ENCODE measurements at places on chromosomes 16 and 17.
A peak's percentile ranks its signal among the peaks of the same experiment; 100 is the strongest.

GRCh38 chr17:81821603-81822311, 11.3 kb downstream of the MCRIP1 start:
- no peak for DNase-seq

GRCh38 chr16:84315422-84315821, 20.7 kb downstream of the WFDC1 start:
- no peak for DNase-seq

GRCh38 chr16:68345351-68345810, 34.6 kb downstream of the PRMT7 start:
- no peak for DNase-seq

- DNase-seq = no peak
Observed at GRCh38 chr16:64144617-64145016, 977.2 kb downstream of the CDH11 start.

DNA sequence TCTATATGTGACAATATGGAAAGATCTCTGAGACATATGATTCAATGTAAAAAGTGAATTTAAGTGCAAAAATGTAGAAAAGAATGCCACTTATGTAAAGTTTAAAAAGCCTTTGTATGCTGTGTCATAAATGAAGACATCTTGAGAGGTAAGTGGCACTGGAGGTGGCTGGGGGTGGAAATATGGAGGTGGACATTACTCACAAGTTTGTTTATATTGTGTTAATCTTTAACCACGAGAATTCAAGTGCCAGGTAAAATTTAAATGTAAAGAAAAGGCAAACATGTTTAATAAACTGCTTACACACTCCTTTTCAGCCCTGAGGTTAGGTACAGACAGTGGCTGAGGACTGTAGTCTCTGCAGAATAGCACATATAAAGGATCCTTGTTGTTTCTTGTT, 235.1 kb downstream of the ABCC12 start:
- no peak for DNase-seq

DNA sequence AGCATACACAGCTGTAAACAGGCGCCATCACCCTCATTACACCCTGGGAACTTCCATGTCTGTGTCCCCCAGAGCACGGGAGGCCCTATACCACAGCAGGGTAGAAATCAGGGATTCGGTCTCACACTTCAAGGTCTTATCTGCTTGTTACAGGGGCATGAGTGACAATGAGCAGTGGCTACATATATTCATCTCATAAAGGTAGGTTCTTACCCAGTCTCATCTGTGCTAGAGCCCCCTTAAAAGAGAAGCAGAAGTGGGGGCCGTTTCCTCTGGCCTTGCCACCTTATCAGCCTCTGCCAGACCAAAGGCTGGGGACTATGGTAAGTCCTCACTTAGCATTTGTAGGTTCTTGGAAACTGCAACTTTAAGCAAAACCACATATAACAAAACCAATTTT, 46.5 kb downstream of the IRX5 start:
- no peak for DNase-seq

GRCh38 chr17:8832711-8833352, 33.7 kb upstream of the MFSD6L start:
- no peak for DNase-seq

GRCh38 chr17:42386777-42387657, 1.2 kb downstream of the STAT3 start:
- DNase-seq = peak; percentile 66

DNA sequence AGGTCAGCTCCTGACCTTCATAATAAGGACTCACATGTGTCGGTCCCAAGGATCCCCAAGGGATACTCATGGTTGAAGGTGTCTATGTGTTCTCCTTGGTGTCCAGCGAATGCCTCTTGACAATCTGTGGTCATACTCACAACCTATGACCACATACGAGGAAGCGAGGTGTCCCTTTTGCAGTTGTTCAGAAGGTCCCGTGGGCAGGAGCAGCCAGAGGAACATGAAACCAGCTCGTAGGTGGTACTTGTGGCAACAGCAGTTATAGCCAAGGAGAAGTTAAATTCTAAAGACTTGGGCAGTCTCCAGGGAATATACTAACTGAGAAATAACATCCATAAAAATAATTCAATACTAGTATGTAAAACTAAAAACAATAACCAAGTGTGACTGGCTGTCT, 685.3 kb downstream of the WWOX start:
- no peak for DNase-seq

GRCh38 chr17:71550675-71551074, 570.1 kb upstream of the SOX9 start:
- DNase-seq = no peak

- DNase-seq = no peak
Observed at GRCh38 chr16:450385-450784, 24.9 kb downstream of the RAB11FIP3 start.

DNA sequence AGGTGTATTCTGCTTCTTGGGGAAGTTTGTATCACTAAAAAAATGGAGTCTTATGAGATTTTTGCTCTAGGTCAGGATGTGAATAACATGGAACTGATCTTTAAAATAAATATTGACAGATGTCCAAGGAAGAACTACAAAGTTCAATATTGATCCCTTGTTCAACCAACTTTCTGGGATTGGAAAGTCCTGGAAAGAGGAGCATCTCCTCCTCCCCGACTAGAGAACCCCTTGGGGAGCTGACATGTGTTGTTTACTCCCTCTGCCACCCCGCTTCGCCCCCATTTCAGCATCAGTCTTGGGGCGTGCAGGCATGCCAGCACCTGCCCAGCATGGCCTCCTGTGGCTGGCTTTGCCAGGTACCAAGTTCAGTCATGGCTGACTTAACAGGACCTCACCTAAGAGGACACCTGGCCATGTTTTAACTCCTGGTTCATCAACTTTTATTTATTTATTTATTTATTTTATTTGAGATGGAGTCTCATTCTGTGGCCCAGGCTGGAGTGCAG, 33.8 kb downstream of the PMFBP1 start:
- no peak for DNase-seq

DNA sequence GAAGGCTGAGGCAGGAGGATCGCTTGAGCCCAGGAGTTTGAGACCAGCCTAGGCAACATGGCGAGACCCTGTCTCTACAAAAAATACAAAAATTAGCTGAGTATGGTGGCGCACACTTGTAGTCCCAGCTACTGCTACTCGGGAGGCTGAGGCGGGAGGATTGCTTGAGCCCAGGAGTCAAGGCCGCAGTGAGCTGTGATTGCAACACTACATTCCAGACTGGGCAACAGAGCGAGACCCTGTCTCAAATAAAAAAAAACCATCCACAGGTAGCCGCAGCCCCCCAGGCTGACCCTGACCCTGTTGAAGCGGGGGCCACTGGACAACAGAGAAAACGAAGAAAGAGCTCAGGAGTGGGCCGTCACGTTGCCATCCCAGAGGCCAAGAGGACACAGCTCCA, 4.0 kb downstream of the SLC43A2 start:
- DNase-seq = no peak

DNA sequence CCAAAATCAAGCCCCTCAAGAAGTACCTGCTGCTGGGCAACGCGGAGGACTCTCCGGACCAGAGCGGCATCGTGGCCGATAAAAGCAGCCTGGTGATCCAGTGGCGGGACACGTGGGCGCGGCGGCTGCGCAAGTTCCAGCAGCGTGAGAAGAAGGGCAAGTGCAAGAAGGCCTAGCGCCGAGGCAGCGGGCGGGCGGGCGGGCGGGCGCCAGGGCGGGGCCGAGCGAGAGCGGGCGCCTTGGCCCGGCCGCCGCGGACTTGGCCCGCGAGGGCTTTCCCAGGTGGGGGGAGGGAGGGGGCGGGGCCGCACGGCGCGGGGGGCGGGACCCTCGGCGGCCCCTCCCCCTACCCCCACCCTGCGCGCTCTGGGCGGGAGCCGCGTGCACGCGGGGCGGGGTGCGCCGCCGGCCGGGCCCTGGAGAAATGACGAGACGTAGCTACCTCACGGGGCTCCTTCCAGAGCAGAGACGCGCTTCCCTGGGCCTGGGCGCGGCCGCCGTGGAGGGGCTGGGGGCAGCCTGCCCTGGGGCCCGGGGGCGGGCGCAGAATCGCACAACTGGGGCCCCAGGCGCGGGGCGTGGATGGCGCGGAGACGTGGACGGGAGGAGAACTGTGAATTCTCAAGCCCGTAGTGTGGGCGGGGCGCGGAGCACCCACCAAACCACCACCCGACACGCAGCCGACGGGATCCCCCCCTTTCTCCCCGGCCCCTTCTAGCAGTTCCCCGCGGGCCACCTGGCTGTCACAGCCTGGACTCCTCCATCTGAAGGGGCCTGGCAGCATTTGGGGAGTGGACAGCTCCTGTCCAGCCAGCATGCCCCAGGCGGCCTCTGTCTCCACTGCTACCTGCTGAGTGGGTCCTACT, 218.7 kb downstream of the NTN1 start:
- DNase-seq = no peak

- no peak for DNase-seq
Observed at GRCh38 chr16:54942353-54942943, 11.8 kb downstream of the IRX5 start.

DNA sequence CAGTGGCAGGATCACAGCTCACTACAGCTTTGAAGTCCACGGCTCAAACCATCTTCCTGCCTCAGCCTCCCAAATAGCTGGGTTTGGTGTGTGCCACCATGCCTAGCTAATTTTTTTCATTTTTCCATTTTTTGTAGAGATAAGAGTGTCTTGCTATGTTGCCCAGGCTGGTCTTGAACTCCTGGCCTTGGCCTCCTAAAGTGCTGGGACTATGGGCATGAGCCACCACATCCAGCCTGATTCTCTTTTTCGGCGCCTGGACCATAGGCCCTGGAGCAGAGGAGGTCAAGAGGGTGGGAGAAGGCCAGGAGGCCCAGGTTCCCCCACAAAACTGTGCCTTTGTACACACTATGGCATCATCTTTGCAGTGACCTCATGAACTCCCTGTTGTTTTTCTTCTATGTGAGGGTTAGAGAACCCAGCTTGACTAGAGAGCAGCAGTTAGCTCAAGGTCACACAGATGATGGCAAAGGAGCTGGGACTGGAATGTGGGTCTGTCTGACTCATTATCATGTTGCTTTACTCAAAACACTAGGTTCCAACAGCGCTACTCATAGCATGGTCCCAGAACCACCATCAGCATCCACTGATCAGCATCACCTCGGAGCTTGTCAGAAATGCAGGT, 16.3 kb downstream of the SCN4A start:
- no peak for DNase-seq

- no peak for DNase-seq
Observed at GRCh38 chr16:7017006-7017662, 315.5 kb upstream of the RBFOX1 start.

DNA sequence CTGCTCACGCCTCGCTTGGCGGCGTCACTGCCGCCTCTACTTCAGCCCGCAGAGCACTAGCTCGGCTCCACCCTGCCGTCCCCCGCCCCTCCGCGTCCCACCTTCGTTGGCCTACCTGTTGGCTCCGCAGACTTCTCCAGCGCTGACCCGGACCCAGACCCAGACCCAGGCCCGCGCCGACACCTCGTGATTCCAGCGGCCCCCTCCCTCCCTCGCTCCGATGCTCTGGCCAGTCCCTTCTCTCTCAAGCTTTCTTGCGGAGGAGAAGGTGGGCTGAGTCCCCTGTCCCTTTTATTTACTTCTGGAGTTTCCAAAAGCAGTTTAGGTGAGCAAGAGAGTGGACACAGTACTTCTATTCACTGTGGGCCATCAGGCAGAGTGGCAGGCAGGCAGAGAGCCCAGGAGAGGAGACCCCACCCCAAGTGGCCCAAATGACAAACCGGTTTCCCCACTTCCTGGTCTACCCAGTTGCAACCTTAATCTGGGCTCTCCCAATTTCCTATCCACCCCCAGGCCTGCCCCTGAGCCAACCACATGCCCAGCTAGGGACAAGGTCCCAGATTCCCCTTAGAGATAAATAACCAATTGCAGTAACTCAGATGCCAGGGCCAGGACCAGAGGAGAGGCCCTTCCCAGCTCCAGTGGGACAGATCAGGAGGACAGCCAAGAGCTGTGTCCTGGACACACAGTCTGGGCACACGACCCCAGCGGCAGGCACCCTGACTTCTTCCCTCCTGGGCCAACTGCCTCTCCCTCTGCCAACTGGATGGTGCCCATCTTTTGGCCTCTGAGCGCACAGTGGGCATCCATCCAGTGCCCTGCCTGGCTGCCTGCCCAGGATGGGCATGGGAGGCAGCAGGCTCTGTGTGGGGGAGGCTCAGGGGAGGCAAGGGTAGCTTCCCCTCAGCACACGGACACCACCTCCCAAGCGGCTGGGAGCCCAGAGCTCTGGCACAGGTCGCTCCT, 1.2 kb upstream of the SRCIN1 start:
- DNase-seq = no peak

- DNase-seq = no peak
Observed at GRCh38 chr17:12815642-12816141, 26.4 kb downstream of the ARHGAP44 start.

DNA sequence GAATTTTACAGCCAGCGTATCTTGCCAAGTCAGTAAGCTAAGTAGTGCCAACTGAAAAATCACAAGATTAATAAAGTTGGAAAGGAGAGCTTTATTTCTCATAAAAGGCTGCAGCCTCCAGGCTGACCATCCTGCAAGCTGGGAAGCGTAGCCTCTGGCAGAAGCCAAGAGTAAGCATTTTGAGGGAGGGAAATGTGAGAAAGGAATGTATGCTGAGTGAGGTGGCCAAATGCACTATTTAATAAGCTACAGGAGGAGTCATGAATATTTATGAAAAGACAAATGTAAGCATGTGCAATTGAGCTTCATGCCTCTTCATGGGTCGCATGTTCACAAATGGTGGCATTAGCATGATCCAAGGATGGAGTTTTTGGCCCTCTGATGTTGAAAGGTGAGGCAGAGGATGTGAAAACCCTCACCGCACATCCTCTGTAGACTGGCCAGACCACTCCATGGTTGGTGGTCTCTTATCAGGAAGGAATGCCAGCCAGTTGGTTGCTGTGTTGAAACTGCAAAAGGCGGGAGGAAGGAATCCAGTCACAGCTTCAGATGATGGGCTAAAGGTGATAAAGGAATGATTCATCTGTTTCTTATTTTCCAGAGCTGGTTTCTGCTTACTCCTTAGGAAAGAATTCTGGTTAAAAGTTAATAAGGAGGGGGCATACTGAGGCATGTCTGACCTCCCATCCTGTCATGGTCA, 9.2 kb downstream of the KRT33B start:
- DNase-seq = no peak

DNA sequence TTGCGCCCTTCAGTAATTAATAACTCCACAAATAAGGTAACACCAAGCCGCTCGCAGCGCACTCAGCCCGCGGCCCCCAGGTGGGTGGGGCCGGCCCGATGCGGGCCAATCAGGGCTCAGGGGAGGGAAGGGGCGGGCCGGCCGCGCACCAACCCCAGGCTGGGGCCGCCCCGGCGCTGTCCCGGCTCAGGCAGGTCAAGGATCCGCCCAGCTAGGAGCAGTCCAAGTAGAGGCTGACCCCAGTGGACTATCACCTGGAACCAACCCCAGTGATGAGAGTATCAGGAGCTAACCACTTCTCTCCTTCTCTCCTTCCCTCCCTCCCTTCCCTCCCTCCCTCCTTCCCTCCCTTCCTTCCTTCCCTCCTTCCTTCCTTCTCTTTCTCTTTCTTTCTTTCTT, 110.8 kb downstream of the C16orf78 start:
- DNase-seq = no peak

GRCh38 chr16:68907781-68908181, 64.5 kb downstream of the TANGO6 start:
- DNase-seq = no peak

- DNase-seq = no peak
Observed at GRCh38 chr17:28925912-28926365, 23.1 kb upstream of the DHRS13 start.

GRCh38 chr16:81291117-81291516, 23.6 kb upstream of the GAN start:
- DNase-seq = no peak

- no peak for DNase-seq
Observed at GRCh38 chr17:29012535-29012934, 6.7 kb upstream of the SEZ6 start.

- DNase-seq = no peak
Observed at GRCh38 chr17:56723421-56723820, 110.3 kb downstream of the C17orf67 start.

- no peak for DNase-seq
Observed at GRCh38 chr16:64993464-64993863, 128.4 kb downstream of the CDH11 start.

All from SK-N-MC (cell line).